ENCODE measurements at places on chromosomes 1 and 21.

GRCh38 chr1:43560286-43560685 lies 29.6 kb downstream of the PTPRF start:
- no peak for DNase-seq

- no peak for DNase-seq
Measured at GRCh38 chr21:46351476-46352163, 27.7 kb downstream of the PCNT start.

GRCh38 chr1:116167625-116168276 lies 56.6 kb downstream of the MAB21L3 start:
- no peak for DNase-seq

GRCh38 chr1:107889524-107889923 lies 75.5 kb downstream of the VAV3 start:
- no peak for DNase-seq

All from pons (tissue), 1 donor.